ENCODE measurements at places on chromosomes 11 and 22.

DNA sequence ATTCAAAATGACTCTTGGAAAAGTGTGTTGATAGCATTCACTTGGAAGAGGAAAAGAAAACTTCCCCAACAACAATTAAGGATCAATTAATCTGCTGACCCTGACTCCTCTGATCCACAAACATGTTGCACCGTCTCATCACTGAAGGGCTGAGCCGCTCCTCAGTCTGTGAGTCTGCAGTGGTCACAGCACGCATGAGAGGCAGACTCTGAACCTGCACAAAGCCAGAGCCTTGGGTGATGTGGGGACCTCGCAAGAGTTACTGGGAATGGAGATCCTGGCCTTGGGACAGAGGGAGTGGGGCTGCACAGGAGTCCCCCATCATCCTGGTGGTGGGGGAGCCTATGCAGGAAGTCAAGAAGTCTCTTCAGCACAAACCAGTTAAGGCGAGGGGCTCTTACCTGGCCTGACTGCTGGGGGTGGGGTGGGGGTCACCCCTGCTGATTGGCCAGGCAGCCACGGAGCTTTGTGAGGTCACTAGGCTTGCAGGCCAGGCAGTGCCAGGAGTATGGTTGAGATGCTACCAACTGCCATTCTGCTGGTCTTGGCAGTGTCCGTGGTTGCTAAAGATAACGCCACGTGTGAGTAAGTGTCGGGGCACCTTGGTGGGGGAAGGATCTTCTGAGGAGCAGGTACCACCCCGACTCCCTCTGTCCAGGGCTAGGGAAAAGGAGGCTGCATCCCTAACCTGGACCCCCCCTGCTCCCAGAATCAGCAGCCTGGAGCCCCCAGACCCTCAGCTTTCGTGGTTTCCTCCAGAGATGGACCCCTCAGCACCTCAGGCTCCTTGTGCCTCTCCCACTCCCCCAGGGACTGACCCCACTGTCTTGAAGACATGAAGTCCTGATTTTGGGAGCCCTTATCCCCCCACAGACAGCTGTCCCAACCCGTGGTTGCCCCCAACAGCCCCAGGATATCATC, at the start of gene ACR:
Gene ACR (plus strand): TSS at position 477 of the 921 bp plus-strand sequence. CDS start 32 bp downstream, at position 509.
- peak within 1 kb of the TSS; percentile 16 for H3K4me3 ChIP-seq
- H3K36me3 ChIP-seq: no peaks in the 10 kb centered on the region
- H3K27me3 ChIP-seq: no peaks in the 10 kb centered on the region
- H3K27ac ChIP-seq: no peak within 1 kb of the TSS
- no peak for DNase-seq

DNA sequence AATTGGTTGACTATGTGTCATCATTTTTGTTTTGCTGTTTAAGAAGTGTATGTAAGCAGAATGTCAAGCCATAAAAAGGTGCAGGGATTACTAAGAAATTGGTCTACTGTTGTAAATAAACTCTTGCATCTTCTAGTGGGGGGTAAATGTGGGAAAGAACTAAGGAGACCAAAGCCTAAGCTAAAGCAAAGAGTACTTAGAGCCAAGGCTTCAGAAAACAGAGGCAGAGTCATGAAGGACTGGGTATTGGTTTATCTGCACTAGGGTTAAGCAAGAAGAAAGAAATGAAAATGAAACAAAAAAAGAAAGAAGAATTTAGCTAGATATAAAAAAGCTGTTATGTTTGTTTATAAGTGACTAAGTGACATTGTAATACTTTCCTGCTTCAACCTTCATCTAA, 628.1 kb downstream of the METTL15 start:
- DNase-seq: no peak
- no peak overlapping the region for H3K4me3 ChIP-seq
- H3K27ac ChIP-seq: no peak overlapping the region
- H3K36me3 ChIP-seq: no peaks in the 10 kb centered on the region
- H3K4me1 ChIP-seq: no peaks in the 10 kb centered on the region
- H3K27me3 ChIP-seq: no peaks in the 10 kb centered on the region

- DNase-seq: no peak
- H3K4me1 ChIP-seq: peaks cover 3% of the 10 kb centered on the region
- no peak overlapping the region for H3K4me3 ChIP-seq
- H3K36me3 ChIP-seq: no peaks in the 10 kb centered on the region
Measured at GRCh38 chr11:131609337-131609736, 238.9 kb downstream of the NTM start.

GRCh38 chr11:92259861-92260260, 35.2 kb downstream of the FAT3 start:
- H3K4me1 ChIP-seq: peaks cover 30% of the 10 kb centered on the region
- no peak overlapping the region for H3K4me3 ChIP-seq
- no peak overlapping the region for H3K27ac ChIP-seq
- H3K36me3 ChIP-seq: no peaks in the 10 kb centered on the region
- no peak for DNase-seq

Data from neuronal stem cell (in vitro differentiated cells).